T-helper 9 cell (primary cell): ENCODE measurements at places on chromosomes 7 and 10.

DNA sequence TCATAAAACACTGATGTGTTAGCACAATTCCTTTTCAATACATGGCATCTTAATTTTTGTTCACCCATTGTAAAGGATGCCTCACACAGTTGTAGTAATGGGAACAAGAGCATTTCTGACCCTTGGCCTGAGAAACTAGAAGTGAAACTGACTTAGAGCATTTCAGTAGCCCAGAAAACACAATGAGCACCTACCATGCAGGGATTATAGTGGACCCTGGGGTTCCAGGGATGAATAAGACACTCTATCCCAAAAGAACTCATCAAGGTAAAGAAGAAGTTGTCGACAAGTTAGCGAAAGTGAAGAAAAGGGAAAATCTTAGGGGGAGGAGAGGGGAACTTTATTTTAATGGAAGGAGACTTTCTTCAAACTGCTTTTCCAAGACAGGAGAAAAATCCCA, 125.6 kb downstream of the NT5C2 start:
- DNase-seq = no peak

DNA sequence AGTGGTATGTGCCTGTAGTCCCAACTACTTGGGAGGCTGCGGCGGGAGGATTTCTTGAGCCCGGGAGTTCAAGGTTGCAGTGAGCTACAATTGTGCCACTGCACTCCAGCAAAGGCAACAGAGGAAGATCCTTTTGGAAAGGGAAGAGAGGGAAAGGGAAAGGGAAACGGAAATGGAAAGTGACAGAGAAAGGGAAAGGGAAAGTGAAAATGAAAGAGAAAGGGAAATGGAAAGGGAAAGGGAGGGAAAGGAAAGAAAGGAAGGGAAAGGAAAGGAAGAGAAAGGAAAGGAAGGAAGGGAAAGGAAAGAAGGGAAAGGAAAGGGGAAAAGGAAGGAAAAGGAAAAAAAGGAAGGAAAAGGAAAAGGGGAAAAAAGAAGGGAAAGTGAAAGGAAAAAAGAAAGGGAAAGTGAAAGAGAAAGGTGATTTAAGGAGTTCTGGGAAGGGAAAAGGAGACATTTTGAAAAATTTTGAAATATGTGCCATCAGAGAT, 2.3 kb upstream of the ZC3HAV1 start:
- DNase-seq = no peak

DNA sequence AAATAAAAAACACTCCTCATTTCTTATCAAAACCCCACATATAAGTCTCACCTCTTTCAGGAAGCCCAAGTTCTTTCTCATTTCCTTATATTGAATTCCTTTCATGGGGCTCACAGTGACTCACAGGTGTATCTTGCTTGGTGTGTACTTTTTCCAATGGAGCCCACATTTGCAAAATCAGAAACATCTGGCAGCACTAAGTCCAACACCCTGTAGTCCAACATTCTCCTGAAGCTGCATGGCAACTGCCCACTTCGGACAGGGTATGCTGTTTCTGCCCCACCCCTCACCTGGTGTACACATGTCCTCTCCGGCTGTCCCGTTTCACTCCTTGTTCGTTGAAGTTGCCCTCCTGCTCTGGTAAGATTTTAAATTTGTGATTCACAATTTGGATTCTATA, 544.1 kb downstream of the SORCS3 start:
- DNase-seq = no peak

GRCh38 chr7:14385074-14385473, 395.6 kb upstream of the ETV1 start:
- no peak for DNase-seq

- no peak for DNase-seq
Measured at GRCh38 chr10:30505543-30506298, 71.7 kb downstream of the MAP3K8 start.

GRCh38 chr7:105112440-105113418, 98.7 kb downstream of the KMT2E start:
- no peak for DNase-seq

- no peak for DNase-seq
Measured at GRCh38 chr7:22665923-22666322, 61.1 kb upstream of the IL6 start.

DNA sequence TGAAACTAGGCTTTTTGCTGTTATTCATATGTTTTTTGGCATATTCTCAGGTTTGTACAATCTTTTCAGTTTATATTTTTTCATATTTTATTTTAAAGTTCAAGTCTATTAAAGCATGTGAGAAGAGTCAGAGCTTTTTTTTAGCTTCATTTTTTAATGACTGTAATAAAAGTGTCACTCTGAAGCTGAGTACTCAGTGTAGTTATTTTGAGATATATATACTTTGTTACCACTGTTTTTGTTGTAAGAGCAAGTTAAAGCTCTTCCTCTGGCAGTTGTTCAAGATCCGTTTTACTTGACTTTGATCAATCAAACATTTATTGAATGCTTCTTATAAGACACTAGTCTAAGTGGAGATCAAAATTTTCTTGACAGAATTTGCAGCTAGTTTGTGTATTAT, 37.5 kb downstream of the CASD1 start:
- no peak for DNase-seq

- no peak for DNase-seq
Measured at GRCh38 chr7:130489140-130489983, 2.5 kb upstream of the MEST start.

GRCh38 chr7:90210981-90211380, 559 bp upstream of the STEAP2 start:
- DNase-seq = no peak

- no peak for DNase-seq
Measured at GRCh38 chr10:116669832-116670644, 49.3 kb downstream of the PNLIPRP2 start.
